ENCODE measurements at places on chromosomes 13 and 19.

DNA sequence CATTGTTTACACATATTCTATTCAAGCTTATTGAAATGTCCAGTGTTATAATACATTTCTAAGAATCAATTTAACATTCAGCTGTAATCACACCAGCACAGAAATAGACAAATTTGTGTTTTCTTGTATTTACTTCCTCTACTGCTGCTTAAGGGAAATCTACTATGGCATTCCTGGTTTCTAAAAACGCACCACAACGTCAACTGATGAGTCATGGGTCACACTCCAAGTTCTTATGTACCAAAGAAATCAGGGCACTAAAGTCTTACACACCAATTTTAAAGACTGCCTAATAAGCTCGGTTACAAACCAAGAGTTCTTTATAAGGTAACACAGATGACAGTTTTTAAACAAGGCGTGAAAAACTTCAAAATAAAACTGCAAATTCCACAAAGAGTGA is 13.2 kb downstream of the LNX2 start:
- DNase-seq, result no peak

GRCh38 chr19:53057904-53058580 is 13.5 kb downstream of the ERVV-2 start:
- no peak for DNase-seq

DNA sequence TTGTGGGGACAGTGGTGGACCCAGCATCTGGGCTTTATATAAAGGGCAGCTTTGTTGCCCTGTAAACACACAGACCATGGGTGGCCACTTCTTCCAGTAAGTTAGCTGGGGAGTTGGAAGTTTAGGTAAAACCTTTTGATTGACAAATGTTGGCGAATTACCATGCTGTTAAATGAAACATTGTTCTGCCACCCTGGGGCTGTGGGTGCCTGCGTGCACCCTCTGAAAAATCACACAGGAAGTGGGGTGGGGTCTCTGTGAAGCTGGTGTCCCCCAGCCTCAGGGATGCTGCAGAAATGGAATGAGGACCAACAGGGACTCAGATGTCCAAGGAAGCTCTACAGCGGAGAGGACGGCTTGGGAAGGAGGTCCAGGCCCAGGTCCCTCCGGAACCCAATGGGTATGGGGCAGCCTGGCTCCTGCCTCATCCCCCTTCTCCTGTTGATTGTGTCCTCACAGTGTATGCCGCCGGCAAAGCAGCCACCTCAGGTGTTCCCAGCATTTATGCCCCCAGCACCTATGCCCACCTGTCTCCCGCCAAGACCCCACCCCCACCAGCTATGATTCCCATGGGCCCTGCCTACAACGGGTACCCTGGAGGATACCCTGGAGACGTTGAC is 2.8 kb upstream of the USF2 start:
- DNase-seq, result no peak

GRCh38 chr13:73335210-73335609 is 276.4 kb downstream of the KLF5 start:
- no peak for DNase-seq

- DNase-seq, result no peak
These were observed 16.9 kb upstream of the CD22 start for GRCh38 chr19:35311901-35312665.

DNA sequence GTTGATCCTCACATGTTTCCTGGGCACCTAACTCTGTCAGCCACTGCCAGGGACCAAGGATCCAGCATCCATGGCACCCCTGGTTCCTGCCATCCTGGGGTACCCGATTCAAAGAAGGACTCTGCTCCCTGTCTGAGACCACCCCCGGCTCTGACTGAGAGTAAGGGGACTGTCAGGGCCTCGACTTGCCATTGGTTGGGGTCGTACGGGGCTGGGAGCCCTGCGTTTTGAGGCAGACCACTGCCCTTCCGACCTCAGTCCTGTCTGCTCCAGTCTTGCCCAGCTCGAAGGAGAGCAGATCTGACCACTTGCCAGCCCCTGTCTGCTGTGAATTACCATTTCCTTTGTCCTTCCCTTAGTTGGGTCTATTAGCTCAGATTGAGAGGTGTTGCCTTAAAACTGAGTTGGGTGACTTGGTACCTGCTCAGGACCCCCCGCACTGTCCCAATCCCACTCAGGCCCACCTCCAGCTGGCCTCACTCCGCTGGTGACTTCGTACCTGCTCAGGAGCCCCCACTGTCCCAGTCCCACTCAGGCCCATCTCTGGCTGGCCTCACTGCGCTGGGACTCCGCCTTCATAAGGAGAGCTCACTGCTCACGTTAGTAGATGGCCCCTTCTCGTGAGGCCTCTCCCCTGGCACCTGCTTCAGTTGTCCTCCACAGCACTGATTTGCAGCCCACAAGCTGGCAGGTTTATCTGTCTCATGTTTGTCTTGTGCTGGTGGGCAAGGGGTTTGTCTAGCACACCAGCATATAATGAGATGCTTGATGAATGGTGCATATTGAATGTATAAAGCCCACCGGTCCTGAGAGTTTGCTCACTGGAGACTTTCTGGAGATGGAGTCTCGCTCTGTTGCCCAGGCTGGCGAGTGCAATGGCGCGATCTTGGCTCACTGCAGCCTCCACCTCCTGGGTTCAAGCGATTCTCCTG is 3.9 kb downstream of the RPL28 start:
- no peak for DNase-seq

DNA sequence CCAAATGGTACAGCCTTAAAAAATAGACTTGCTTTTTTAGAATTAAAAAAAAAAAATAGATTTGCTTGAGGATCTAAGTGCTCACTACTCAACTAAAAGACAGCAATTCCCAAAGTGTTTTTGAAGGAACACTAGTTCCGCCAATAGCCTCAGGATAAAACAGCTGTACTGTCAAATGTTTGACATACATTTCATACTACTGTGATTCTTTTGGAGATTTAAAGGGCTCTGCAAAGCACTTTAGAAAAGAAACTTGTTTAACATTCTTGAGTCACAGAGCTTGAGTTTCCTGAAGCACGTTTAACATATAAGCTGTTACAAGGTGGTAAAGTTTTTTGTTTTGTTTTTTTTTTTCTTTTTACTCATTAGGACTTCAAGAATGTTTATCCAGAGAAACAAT is 23.1 kb upstream of the KLF5 start:
- DNase-seq, result no peak

DNA sequence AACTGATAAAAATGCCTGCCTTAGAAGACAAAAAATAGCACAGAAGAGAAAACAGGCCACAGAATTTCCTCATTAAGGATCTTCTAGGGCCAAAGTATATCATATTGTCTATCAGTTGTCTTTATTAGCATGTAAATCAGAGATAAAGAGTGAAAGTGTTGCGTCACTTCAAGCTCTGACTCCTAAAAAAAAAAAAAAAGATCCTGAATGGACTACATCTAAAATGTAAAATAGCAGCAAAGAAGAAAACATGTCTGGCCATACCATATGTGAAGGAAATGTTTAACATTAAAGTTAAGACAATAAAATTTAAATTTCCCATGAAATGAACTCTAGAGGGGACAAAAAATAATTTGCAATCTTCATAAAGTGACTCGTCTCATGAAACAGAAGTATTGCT is 237.4 kb downstream of the PCDH9 start:
- DNase-seq, result no peak

DNA sequence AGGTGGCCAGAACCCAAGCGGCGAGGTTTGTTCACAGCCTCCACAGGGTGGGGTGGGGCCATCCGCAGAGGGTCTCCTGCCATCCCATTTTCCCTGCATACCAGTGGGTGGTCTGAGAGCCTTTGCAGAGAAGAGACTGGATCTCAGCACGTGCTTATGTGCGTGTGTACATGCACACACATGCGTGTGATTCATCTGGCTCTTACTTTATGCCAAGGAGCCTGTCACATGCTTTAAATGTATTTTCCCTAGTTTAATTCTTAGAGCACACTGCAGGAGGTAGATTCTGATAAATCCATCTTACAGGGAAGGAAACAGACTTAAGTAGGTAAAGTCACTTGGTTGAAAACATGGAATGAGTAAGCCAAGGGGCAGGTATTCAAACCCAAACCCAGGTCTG is 47.1 kb downstream of the CAPN12 start:
- DNase-seq, result no peak

GRCh38 chr13:110454956-110455355 is 106.6 kb downstream of the RAB20 start:
- DNase-seq, result no peak

GRCh38 chr13:112240076-112240475 is 136.1 kb upstream of the SPACA7 start:
- no peak for DNase-seq

GRCh38 chr13:86462011-86462410 is 662.8 kb upstream of the SLITRK6 start:
- no peak for DNase-seq

GRCh38 chr19:40768869-40769268 is 6.5 kb upstream of the MIA start:
- DNase-seq, result no peak

- no peak for DNase-seq
These were observed 607.1 kb downstream of the DCT start for GRCh38 chr13:93872376-93872775.

DNA sequence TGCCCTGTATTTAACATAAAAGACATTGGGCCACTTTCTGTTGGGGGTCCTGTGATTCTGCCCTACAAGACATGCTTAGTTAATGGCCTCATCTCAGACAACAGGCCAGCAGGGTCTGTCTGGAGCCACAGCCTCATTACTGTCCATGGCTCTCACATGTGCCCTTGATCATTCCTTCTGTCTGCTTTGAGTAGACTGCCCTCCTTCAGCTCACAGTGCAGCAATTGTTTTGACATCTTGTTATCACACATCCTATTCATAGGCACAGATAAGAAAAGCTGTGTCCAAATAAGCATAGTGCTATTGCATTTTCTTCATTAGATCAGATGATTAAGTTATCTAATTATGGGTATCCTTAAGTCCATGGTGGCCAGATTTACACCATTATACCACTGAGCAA is 127.9 kb downstream of the KCTD12 start:
- no peak for DNase-seq

DNA sequence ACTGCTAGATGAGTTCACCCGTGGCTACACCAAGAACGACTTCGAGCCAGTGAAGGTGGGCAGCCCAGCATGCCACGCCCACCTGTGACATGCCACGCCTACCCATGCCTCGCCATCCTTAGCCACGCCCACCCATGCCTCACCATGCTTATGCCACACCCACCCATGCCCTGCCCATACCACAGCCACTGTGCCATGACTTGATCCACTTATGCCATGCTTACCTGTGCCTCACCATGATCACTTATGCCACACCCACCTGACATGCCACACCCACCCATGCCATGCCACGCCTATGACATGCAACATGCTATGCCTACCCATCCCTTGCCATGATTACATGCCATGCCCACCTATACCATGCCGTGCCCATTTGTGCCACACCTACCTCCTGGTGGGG is 12.9 kb upstream of the USE1 start:
- DNase-seq, result no peak

DNA sequence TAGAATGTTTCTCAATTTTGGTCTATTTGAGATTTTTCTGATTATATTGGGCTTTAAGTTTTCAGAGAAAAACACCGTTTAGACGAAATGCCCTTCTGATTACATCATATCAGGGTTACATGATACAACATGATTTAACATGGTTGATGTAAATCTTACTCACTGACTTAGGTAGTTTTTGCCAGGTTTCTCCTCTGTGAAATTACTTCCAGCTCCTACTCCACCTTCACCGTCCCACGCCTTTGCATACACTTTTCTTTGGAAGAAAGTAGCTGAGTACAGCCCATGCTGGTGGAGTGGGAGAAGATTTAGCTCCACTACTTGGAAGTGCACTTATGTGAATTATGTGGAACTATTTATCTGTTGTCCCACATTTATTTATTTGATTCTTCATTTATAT is 433.2 kb upstream of the KLHL1 start:
- DNase-seq, result no peak

- no peak for DNase-seq
These were observed 4.0 kb upstream of the IGFL1 start for GRCh38 chr19:46225558-46226004.

DNA sequence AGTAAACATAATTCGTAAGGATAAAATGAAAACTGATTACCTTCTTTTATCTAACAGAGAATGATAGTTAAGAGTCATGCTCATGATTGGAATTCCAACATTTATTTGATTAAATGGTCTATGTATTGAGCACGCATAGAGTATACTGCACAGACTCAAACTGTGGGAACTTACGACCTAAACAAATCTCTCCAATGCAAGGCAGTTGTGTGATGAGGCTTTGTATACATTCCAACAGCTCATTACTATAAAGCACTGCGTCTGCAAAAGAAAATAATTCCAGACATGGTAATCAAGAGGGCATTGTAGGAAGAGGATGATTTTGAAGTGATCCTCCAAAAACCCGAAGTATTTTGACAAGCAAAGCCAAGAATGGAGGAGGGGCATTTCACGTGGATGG is 169.5 kb downstream of the NUFIP1 start:
- DNase-seq, result no peak

GRCh38 chr19:17450264-17451075 is 2.0 kb upstream of the TMEM221 start:
- DNase-seq, result no peak

GRCh38 chr13:41561170-41561569 is 103.8 kb downstream of the RGCC start:
- no peak for DNase-seq

DNA sequence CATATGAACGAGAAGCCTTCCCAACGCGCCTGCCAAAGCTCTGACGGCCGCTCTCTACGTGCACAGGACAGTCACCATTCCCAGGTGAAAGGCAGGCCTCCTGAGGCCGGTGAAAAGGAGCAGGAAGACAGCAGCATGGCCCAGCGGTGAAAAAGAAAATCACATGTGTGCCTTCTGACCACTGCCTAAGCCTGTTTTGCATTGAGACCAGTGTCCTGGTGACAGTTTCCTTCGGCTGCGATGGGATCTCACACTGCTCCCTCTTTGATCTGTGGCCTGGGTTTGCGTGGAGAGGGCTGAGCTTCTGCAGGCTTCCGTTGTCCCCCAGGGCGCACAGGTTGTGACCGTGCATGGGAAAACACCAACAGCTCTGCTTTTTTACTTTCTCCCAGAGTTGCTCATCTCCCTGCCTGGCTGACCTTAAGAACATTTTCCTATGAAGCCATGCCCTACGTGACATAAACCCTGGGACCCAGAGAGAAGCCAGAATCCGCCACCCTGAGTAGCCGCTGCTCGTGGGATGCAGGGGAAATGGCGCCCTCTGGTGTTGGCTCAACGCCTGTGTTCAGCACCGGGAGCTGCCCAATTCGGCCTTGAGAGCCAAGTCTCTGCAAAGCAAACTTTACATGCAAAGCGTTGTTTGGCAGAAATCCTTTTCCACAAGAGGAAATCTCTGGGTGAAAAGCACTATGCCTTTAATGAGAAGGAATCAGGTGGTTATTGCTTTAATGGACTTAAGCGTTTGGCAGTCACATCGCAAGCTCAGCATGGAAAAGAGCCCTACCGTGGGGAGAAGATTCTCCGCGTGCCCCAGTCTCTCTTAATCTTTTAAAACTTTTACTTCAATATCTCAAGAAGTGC is 112.2 kb upstream of the GPR12 start:
- no peak for DNase-seq

- DNase-seq, result no peak
These were observed 14.4 kb upstream of the ANKRD10 start for GRCh38 chr13:110929104-110929777.

- DNase-seq, result no peak
These were observed 780.9 kb upstream of the KLHL1 start for GRCh38 chr13:70889163-70889562.
